ENCODE measurements at places on chromosomes 7 and 10.

- no peak for DNase-seq
These were observed 5.3 kb downstream of the PSAP start for GRCh38 chr10:71845410-71846405.

- DNase-seq, result no peak
These were observed 9.3 kb downstream of the YKT6 start for GRCh38 chr7:44210107-44210506.

- DNase-seq, result no peak
These were observed 7.4 kb downstream of the POLR1F start for GRCh38 chr7:19701471-19701870.

DNA sequence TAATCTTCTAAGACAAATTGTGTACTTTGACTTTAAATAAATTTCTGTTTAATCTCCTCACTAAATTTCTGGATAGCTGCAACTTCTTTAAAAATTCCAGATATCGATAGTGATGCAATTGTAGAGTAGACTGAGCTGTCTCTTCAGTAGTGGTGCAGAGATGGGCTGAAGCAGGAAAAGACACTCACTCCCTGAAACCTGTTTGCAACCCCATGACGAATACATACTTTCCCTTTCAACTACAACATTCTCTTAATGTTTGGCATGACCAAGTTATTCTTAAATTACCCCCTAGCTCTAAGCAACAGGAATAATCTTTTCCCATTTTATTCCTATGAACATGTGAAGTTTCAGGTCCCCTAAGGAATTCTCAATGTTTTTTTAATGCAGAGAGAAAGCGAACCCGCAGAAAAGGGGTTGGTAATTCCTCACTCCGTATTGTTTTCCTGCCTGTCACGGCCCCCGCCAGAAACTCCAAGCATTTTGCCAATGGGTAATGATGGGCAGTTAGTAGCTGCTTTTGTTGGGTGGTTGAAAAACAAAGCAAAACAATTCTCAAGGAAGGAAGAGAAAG lies 1.3 kb downstream of the THSD7A start:
- DNase-seq, result peak; percentile 3

DNA sequence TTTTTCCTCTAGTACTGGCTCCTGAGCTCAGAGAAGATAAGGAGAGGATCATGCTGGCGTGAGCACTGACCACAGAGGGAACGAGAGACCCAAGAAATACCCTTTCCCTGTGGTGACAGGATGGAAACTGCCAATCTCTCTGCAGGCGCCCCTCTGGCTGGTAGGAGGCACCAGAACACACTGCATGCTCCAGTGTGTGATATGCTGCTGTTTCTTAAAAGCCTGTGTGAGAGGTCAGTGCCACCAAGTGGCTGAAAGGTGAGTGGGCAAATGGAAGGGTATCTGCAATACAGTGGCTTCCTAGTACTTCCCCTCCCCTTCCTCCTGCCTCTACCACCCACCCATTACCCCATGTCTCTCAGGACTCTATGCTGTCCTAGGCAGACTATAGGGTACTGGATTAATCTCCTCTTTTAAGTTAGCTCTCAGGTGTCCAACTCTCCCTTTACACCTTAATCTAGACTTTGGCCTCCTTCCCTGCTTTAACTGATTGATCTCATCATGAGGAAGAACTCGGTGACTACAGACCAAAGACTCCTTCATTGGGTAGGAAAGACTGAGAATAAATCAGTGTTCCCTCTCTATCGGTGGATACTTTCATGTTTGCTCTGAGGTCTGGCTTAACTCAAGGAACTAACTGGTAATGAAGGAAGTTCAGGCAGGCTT lies 283.6 kb downstream of the ADRA2A start:
- peak; percentile 56 for DNase-seq

GRCh38 chr10:103265717-103266329 lies 11.1 kb upstream of the INA start:
- peak; percentile 86 for DNase-seq

- DNase-seq, result no peak
These were observed 52.0 kb downstream of the GDI2 start for GRCh38 chr10:5761220-5761619.

- DNase-seq, result peak; percentile 78
These were observed 186.8 kb downstream of the USP6NL start for GRCh38 chr10:11424456-11425295.

DNA sequence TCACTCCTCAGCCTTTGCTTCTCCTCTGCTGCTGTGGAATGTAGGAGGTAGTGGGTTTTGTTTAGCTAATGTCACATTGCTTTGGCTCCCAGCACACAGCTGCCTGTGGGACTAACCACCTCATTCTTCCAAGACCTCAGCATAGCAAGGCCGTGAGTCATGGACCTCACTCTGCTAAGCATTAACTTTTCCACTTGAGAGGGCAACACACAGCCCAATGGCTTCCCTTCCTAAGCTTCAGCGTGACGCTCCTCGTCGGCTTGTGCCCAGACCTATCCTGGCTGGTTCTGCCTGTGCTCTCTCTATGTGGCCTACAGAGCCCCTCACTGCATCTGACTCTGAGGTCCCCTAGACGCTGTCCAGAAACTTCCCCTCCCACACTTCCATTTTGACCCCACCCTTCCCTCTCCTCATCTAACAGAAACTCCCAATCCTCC lies 23.3 kb downstream of the MYOF start:
- peak; percentile 100 for DNase-seq

DNA sequence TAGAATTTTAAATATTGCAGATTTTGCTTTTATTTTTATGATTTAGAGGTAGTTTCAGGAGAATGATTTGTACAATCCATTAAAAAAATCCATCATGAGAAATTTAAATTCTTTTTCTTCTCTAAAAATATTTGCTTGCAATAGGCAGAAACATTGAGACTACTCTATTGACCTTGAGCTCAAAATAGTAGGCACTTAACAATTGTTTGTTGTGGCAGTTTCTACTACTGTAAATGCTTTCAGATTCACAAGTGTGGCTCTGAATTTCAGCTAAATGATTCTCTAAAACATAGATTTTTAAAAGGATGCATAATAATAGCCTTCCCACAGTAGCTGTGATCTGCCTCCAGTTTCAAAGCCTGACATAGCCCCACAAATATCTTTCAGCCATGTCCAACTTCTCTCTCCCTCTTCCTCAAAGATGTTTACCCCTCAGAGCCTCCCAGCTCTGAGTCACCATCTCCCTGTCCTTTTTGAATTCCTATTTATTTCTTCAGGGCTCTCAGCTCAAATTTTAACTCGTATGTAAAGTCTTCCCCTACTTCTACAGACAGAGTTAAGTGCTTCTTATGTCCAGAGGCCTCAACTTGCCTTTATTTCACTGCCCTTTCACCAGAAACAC lies 160.5 kb downstream of the AOAH start:
- DNase-seq, result peak; percentile 21

- no peak for DNase-seq
These were observed 101.1 kb downstream of the PTPRE start for GRCh38 chr10:128007971-128008370.

GRCh38 chr10:128258421-128258976 lies 132.3 kb upstream of the MKI67 start:
- DNase-seq, result no peak

- DNase-seq, result no peak
These were observed 105.0 kb downstream of the SH2D4B start for GRCh38 chr10:80642661-80643060.

DNA sequence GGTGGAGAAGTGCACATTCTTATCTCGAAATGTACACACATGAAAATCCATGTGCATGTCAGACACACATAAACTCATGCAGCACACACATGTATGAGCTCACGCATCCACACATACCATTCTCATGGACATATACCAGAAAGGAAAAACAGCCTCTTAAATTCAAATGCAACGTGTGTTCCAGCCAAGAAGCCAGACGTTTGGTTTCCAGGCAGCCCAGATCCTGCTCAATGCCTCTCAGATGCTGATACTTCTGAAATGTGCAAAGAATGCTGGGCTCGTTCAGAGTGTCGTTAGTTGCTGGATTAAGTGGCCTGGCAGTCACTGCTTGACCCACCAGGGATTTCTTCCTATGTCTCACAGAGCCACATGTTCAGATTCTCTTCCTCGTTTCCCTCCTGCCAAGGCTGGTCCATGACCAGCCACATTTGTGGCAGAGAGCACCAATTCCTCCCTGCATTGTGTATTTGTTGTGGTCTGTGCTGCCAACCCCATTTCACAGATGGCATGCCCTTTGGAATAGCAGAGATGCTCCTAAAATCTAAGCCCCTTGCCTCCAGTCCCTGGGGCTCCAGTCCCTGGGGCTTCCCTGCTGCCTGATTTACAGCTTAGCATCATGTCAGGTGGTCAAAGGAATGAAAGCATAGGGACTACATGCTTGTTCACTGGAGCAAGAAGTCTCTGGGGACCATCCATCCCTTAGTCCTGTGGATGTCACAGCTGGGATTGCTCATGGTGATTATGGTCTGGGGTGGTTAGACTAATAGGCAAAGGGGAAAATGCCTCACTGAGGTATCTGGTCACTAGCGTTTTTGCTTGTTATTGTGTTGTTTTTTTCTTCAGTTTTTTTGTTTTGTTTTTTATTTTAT lies 426.6 kb downstream of the PLXNA4 start:
- no peak for DNase-seq
